ENCODE measurements at places on chromosomes 13 and 19.
A peak's percentile ranks its signal among the peaks of the same experiment; 100 is the strongest.

DNA sequence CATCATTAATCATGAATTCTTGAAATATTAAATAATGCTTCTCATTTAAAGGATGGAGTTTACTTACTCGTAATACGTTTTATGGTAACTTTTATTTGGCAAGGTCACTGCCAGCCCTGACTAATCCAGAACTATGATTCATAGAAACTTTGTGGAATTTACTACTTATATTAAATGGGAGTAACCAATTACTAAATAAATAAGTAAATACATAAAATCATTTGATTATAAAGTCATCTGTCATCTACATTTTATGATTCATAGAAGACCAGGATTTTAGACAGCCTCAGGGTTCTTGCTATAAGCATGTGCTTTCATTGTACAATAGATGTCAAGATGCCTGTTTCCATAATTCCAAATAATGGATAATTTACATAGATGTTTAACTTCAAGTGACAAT lies 611.1 kb downstream of the TBC1D4 start:
- no peak for DNase-seq

DNA sequence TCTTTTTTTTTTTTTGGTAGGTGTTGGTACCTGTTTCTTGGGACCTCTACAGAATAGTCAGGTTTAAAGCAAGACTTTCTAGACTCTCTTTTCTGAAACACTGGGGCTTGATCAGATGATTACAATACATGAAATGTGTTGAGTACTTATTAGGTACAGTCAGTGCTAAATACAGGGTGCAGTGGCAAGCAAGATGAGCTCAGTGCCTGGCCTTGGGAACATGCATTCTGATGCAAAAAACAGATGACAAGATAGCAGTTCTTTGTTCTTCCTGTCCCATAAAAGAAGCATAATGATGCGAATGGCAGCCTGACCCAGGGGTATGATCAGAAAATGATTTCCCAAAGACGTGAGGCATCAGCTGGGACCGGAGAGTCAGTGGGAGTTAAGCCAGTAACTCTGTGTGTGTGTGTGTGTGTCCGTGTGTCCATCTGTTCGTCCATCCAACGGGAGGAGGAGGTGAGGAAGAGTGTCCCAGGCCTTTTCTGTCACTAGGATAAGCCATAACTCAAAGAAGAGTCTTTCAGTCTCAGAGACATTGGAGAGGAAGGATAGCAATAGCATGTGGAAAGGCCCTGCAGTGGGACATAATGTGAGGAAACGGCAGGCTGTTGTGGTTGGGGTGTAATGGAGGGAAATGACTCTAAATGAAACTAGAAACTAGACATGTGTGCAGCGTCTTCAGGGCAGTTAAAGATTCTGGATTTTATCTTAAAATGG lies 32.2 kb downstream of the SLAIN1 start:
- DNase-seq = no peak

DNA sequence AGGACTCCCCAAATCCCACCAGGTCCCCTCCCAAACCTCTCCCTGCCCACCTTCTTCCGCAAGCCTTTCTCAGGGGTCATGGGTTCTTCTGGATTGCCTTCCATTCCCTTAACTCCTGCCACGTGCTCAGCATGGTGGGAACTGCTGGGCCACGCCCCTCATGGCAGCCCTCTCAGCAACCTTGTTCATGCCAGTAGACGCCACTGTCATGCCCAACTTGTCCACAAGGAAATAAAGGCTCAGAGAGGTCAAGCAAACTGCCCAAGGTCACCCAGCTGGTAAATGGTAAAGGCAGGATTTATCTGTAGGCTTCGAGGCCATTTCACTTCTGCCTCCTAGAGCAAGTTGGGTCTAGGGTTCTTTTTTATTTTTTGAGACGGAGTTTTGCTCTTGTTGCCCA lies 10.9 kb downstream of the PRAM1 start:
- DNase-seq = no peak

DNA sequence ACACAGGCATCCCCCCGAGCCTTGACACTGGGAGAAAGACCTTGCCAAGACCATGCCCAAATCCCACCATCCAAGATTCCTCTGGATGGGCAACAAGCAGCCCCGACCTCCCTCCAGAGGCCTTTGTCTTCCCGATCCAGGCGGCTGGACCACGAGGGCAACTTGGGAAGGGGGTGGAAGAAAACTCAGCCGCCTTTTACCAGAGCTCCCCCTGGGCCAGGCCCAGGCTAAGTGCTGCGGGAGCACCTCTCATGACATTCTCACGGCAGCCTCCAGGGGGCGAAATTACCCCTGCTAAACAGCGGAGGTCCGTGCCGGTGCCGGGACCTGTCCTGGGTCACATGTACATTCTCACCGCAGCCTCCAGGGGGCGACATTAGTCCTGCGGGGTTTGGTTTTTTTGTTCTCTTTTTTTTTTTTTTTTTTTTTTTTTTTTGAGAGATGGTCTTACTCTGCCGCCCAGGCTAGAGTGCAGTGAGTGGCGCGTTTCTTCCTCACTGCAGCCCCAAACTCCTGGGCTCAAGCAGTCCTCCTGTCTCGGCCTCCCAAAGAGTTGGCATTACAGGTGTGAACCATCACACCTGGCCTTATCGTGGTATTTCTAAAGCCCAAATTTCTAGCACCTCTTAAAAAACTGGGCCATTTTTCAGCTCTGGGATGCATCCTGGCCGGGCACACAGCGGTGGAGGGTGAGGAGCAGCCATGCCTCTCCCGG lies 2.1 kb upstream of the RSPH6A start:
- DNase-seq = peak; percentile 96

DNA sequence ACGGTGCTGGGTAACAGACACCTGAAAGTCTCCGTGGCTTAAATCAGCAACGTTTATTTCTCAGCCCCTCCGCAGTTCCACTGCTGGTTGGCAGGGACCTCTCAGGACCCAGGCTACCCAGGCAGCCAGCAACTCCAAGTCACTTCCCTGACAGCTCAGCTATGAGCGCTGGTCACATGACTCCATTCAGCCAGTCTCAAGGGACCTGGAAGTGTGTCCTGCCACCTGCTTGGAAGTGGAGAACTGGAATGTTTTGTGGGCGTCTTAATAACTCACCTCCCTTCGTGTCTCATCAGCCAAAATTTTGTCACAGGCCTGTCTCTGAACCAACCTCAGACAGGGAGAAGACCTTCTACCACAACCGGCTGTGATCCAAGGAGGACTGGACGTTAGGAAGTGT lies 72.8 kb downstream of the DPF1 start:
- no peak for DNase-seq

DNA sequence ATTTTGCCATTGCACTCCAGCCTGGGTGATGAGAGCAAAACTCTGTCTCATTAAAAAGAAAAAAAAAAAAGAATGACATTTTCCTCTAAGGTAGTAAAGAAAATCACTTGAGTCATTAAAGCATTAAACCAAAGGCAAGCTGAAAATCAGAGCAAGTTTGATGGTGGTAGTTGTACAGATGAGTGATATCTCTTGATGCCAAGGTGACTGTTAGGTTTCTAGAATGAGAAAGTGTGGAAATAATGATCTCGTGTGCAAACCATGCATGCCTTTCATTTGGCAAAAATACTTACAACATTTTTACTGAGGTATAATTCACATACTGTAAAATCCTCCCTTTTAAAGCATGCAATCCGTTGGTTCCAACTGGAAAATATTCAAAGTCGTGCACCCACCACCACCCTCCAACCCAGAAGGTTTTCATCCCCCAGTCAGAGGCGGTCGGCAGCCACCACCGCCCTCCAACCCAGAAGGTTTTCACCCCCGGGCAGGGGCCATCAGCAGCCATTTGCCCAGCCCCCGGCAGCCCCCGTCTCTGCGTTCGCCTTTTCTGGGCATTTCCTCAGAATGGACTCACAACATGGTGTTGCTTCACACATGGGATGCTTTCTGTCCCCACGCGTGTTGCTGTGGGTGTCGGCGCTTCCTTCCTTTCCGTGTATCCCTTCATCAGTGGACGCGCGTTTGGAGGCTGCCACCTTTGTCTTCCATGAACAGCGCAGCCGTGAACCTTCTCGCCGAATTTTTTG lies 90.2 kb downstream of the ATP11A start:
- DNase-seq = no peak

DNA sequence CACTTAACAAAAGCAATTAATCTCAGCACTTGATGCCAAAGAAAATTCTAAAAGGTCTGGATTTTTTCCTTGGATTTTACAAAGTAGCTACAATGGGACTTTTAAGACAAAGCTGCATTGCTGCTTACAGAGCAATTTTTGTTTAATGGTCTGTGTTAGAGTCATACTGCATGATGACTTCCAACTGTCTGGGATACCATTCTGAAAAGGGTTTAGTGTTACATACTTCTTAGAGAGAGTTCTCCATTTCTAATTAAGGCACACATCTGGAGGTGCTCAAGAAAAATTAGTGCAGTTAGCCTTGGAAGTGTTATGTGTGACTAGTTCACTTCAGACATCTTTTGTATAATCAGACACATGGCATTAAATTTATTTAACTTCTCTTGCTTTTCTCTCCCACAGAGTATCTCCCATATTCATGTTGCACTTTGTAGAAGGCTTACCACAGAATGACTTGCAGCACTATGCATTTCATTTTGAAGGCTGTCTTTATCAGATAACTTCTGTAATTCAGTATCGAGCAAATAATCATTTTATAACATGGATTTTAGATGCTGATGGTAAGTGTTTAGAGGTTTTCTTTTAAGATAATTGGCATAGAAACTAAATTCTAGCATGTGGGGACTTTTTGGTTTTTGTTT lies 35.1 kb downstream of the USPL1 start:
- DNase-seq = no peak

DNA sequence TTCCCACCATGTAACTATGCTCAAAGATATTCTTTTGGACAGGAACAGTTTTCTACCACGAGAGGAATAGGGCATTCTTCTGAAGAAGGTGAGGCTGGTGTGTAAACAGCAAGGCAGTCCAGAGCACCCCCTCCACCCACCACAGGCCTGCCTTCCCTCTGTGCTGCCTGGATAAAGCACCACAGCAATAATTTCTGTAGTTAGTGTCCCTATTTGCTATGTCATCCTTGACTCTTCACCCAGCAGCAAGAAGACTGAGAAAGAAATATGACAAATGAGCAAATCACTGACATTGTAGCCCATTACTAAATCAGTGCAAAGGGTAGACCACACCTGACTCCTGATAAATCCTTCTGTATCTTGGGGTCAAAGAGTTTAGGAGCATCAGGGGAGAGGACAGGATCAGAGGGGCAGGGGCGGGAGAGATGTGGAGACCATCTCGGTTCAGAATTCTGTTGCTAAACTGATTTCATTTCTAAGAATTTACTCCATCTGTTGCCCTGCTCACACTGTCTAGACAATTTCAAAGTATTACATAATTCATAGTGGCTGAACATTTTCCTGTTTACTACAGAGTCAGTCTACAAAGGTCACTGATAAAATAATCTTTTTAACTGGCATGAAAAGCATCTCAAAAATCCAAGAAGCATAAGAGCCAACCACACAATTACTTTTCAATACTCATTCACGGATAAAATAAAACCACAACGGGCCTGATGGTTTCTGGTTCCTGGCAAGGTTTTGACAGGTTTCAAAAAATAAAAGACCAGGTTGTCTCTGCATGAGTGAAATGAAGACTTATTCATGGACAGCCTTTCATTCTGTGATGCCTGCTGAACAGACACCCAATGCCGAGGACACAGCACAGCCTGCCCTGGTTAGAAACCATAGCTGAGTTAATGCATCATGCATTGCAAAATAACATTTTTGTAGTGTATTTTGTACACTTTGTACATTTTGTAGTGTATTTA lies 88.4 kb upstream of the IRS2 start:
- DNase-seq = no peak

DNA sequence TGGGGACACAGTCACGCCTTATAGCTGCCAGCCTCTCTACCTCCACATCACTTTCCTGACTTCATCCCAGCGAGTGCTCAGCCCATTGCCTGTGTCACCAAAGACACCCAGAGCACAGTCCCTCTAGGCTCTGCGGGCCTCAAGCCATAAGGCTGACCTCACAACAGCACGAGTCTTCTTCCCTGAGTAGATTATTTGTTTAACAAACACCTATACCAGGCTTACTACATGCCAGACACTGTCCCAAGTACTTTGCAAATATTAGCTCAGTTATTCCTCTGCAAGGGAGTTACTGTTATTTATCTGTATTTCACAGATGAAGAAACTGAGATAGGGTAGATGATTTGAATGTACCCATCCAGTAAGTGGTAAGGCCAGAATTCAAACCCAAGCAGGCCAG lies 504.3 kb downstream of the COG6 start:
- no peak for DNase-seq

DNA sequence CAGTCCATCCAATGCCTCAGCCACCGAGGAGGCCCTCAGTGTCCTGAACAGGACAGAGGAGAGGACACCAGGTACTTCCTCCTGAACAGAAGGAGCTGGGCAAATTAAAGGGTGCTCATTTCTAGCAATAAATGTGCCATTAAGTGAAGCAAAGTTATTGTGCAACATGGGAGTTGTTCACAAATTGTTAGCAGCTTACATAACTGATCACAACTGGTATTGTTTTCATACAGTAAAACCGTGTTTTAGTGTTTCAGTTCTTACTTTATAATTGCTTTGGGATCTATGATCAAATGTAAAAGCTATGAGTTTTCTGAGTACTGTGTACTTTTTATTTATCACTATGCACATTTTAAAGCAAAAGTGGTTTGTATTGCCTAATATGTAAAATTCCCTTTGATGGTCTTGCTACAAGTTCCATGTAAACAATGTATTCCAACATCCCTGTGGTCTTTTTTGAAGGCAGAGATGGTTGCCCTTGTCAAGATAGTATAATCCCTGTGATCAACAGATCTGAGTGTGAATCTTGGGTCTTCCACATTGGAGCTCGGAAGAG lies 263.1 kb downstream of the FGF14 start:
- DNase-seq = no peak

DNA sequence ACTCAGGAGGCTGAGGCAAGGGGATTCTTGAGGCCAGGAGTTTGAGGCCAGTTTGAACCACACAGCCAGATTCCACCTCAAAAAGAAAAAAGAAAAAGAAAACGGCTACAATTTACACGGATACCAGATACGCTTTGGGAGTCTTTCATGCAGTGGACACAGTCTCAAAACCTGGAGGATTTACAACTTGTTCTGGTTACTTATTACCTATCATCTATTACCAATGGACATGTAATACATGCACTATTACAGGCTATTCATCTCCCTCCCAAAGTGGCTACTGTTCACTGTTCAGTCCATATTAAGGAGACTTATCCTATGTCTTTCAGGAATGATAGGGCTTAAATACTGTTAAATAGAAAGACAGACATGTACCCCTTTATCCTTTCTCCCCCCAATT lies 33.3 kb downstream of the ZNF823 start:
- no peak for DNase-seq

- DNase-seq = no peak
Measured at GRCh38 chr13:34993470-34993869, 51.4 kb downstream of the NBEA start.

- DNase-seq = no peak
Measured at GRCh38 chr13:33578786-33579185, 239.2 kb upstream of the RFC3 start.

DNA sequence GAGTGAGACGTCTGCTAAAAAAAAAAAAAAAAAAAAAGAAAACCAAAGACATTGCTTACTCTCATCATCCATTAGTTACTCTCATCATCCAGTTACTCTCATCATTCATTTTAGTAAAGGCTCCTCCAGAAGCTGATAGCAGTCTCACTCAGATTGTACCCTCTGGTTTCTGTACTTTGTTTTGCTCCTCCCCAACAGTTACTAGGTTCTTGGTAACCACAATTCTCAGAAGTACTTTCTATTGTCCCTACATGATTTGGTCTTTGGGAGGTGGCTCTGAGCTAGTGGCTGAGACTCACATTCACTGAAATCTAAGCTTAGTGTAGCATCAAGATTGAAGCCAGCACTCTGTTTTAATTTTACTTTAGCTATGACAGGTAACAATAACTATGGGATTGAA lies 14.3 kb downstream of the ERICH4 start:
- no peak for DNase-seq

GRCh38 chr13:23966691-23967615 lies 69.7 kb upstream of the C1QTNF9B start:
- no peak for DNase-seq

Measured in OCI-LY7 (cell line).